WTC11 (cell line): ENCODE measurements at places on chromosomes 1 and 21. TPM values are rescaled to one million over a fixed set of nuclear protein-coding genes. Genes with fewer than 3 reads are reported as not detected.
A peak's percentile ranks its signal among the peaks of the same experiment; 100 is the strongest.

Gene OLIG2
- 0.60 to 0.79 TPM (median 0.71 TPM) in 3 replicates for total RNA-seq

Gene SLAMF6
- 0.18 TPM in 1 of 3 replicates, not detected in the others for total RNA-seq

Gene KRTAP13-2
- not detected in 3 replicates for total RNA-seq

DNA sequence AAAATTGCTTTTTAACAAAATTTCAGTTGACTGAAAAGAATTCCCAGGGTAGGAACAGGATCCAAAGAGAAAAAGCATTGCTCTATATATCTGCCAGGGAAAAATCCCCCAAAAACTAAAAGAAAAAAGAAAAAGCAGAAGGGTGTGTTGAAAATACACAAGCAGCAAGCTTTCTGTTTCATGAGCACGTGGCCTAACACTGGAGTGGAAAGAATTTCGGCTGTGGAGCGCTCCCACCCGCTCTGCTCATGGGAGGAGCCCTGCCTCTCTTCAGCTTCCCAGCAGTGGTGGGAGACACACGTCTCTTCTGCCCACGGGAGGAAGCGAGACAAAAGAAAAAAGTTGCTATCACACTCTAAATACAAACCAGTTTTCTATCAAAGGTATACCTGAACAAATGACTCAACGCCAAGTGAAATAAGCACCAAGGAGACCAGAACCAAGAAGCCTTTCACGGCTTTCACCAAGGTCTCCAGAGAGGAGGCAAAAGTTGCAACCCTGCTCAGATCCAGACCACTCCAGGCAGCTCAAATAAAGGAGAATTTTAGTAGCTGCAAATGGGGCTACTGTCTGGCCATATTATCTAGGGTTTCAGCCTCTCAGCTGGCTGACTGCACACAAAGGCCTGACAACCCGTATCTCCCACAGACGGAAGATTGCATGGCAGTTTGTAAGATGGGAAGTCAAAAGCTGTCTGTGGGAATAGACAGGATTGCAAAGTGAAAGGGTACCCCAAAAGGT is 29.5 kb upstream of the ZNF496 start:
- peaks cover 29% of the 10 kb centered on the region for H3K27me3 ChIP-seq
- DNase-seq: no peak
- no peak overlapping the region for H3K4me3 ChIP-seq
- H3K36me3 ChIP-seq: peaks cover 19% of the 10 kb centered on the region
- H3K4me1 ChIP-seq: peaks cover 30% of the 10 kb centered on the region
- H3K27ac ChIP-seq: no peak overlapping the region

DNA sequence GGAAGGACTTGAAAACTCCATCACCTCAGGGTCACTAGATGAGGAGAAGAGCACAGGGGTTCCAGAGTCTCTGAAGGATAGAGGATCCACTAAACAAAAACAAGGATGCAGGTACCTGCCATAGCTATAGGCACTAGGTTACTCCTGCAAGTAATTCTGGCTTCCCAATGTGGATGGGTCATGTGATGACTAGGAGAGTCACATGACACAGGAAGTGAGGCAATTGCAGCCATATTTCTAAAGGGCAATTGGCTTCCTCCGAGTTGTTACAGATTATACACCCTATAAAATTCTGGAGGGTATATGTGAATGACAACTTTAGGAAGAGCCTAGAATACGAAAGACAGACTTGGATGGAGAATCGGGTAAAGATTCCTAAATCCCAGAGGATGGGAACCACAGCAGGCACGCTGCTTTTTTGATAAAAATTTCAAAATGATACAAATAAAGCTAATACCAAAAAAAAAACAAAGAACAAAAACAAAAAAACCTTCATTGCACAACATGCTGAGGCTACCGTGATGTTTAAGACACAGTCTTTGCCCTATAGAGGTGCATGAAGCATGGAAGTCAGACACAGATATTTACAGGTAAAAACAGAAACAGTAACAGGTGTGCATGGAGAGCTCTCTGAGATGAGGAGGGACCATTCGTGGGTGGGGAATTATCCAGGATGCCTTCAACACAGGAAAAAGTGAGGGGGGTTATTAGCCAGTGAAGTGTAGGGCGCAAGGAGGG is 10.5 kb downstream of the MTX1 start:
- H3K27me3 ChIP-seq: no peaks in the 10 kb centered on the region
- H3K4me3 ChIP-seq: peak overlapping the region; percentile 56
- H3K36me3 ChIP-seq: peaks cover 5% of the 10 kb centered on the region
- peaks cover 12% of the 10 kb centered on the region for H3K4me1 ChIP-seq

DNA sequence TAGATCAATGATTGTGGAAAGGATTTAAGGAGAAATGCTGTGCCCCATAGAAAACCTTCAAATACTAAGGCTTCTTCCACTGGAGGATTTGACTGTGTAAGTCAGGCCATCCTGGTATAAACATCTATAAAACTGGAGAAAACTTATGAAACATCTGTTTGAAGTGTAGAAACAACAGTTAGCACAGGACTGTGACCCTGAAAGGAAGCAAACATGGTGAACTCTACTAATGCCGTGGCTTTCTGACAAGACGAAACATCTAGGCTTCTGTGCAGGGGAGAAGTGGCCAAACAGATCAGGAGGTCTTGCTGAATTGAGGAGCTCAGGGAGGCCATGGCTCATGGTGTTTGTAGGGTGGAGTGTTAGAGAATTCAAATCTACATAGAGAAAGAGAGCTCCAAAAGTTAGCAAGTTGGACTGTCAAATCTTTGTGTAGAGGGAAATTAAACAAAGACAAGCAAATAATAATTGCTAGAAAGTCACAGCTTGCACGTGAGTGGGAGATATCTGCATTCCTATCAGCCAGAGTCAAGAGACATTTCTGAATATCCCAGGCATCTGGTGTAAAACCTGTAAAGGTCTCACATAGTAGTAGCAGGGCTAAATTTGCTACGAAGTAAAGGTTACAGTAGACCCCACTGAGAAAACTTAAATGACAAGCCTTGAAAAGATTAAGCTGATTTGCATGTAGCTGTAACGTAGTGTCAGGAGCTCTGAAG is 566.8 kb upstream of the B3GALT2 start:
- H3K27me3 ChIP-seq: no peaks in the 10 kb centered on the region
- no peak overlapping the region for H3K4me3 ChIP-seq
- H3K4me1 ChIP-seq: peaks cover 14% of the 10 kb centered on the region
- no peak overlapping the region for H3K27ac ChIP-seq
- H3K36me3 ChIP-seq: no peaks in the 10 kb centered on the region

GRCh38 chr1:173354937-173355280 is 122.2 kb upstream of the PRDX6 start:
- H3K36me3 ChIP-seq: peaks cover 41% of the 10 kb centered on the region
- no peak overlapping the region for H3K27ac ChIP-seq
- H3K4me1 ChIP-seq: no peaks in the 10 kb centered on the region
- no peak overlapping the region for H3K4me3 ChIP-seq
- no peak for DNase-seq

GRCh38 chr1:54407404-54408146 is 1.4 kb upstream of the SSBP3 start:
- peak overlapping the region; percentile 88 for H3K4me3 ChIP-seq
- peaks cover 10% of the 10 kb centered on the region for H3K36me3 ChIP-seq
- peaks cover 66% of the 10 kb centered on the region for H3K4me1 ChIP-seq
- peaks cover 6% of the 10 kb centered on the region; the same call in 1 of the 2 replicates for H3K27me3 ChIP-seq
- H3K27ac ChIP-seq: peak overlapping the region; percentile 99
- DNase-seq: peak; percentile 51

- H3K27ac ChIP-seq: no peak overlapping the region; the same call in 1 of the 2 replicates
- H3K4me1 ChIP-seq: peaks cover 14% of the 10 kb centered on the region
- no peak overlapping the region for H3K4me3 ChIP-seq
- no peak for DNase-seq
Measured at GRCh38 chr1:145926686-145927062, 610 bp downstream of the RBM8A start.

DNA sequence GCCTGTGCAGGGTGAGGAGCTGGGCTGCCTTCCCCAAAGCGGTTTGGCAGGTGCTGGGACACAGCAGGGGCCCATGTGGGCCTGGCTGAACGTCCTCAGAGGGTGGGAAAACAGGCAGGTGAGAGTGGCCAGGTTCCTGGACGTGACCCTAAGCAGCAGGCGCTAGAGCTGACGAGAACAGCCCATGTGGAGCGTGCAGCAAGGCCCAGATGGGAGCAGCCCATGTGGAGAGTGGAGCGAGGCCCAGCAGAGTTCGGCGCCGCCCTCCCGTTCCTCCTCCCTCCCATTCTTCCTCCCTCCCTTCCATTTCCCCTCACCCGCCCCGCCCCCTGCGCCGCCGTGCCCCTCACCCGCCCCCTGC is 314.4 kb upstream of the VAMP3 start:
- no peak overlapping the region for H3K27ac ChIP-seq
- peak; percentile 51 for DNase-seq
- no peaks in the 10 kb centered on the region for H3K27me3 ChIP-seq
- no peak overlapping the region for H3K4me3 ChIP-seq
- peaks cover 39% of the 10 kb centered on the region for H3K4me1 ChIP-seq

- H3K4me3 ChIP-seq: peak overlapping the region; percentile 26
- peaks cover 54% of the 10 kb centered on the region for H3K4me1 ChIP-seq
- no peaks in the 10 kb centered on the region; the same call in 1 of the 2 replicates for H3K27me3 ChIP-seq
- DNase-seq: no peak
- peaks cover 12% of the 10 kb centered on the region for H3K36me3 ChIP-seq
- peak overlapping the region; percentile 96 for H3K27ac ChIP-seq
Measured at GRCh38 chr1:202362212-202362611, 13.7 kb downstream of the PPP1R12B start.

DNA sequence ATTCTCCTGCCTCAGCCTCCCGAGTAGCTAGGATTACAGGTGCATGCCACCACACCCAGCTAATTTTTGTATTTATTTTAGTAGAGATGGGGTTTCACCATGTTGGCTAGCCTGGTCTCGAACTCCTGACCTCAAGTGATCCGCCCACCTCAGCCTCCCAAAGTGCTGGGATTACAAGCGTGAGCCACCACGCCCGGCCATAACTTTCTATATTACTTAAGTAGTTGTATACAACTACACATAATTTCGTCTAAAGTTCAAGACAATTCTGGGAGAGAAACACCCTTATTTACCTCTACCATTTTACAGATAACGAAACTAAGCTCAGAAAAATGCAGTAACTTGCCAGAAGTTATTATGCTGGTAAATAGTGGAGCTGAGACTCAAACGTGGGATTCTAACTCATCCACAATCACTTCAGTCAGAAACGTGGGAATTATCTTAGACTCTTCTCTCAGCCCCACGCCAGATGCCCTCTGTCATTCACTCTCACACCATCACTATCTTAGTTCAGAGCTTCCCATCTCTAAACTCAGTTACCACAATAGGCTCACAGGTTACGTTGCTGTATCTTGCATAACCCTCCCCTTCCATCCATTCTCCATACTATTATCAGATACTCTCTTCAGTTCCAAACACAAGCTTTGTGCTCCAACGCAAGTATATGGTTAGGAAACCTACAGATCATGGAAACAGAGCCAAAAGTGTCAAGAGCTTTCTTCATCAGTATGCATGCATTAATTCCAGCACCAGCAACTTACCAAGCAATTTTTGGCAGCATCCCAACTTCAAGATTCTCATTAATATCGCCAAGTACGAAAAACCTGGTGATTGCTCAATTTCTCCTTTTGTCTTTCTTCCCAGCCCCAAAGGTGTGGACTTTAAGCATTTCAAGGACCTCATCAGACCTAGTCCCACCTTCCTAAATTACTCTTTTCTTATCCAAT is 69.3 kb downstream of the RERE start:
- no peak for DNase-seq
- no peak overlapping the region for H3K27ac ChIP-seq
- peaks cover 19% of the 10 kb centered on the region for H3K4me1 ChIP-seq

DNA sequence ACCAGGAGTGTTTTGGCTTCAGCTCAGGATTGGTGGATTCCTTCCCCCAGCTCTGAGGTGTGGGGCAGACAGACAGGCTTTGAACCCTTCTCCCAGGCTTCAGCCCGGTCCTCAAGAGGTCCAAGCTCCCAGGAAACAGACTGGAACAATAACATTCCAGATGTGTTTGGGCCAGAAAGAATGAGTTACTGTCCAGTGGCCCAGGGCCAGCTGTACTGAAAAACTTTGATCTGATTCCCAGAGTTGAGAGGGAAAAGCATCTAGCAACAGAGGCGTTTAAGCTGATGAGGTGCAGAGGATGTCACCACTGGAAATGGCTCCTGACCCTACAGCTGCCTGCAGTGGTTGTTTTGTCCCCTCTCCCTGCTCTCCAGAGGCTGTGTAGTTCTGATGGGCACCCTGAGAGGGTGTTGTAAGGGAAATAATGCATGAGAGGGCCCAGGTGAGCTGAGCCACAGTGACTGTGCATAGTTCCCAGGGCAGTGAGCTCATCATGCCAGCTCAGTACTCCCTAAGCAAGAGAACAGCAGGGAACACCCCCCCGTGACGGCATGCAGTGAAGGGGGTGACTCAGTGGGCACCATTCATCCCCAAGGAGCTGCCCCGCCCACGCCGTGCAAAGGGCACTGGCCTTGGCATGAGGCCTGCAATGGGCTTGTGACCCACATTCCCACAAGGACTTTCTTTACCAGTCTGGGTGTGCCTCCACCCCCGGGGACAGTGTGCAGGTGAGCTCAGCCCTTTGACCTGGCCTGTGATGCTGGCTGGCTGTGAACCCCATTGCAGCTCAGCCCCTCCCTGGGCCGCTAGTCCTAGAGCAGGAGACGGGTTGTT is 13.8 kb upstream of the SFN start:
- H3K27me3 ChIP-seq: no peaks in the 10 kb centered on the region
- no peak for DNase-seq
- H3K36me3 ChIP-seq: peaks cover 47% of the 10 kb centered on the region

DNA sequence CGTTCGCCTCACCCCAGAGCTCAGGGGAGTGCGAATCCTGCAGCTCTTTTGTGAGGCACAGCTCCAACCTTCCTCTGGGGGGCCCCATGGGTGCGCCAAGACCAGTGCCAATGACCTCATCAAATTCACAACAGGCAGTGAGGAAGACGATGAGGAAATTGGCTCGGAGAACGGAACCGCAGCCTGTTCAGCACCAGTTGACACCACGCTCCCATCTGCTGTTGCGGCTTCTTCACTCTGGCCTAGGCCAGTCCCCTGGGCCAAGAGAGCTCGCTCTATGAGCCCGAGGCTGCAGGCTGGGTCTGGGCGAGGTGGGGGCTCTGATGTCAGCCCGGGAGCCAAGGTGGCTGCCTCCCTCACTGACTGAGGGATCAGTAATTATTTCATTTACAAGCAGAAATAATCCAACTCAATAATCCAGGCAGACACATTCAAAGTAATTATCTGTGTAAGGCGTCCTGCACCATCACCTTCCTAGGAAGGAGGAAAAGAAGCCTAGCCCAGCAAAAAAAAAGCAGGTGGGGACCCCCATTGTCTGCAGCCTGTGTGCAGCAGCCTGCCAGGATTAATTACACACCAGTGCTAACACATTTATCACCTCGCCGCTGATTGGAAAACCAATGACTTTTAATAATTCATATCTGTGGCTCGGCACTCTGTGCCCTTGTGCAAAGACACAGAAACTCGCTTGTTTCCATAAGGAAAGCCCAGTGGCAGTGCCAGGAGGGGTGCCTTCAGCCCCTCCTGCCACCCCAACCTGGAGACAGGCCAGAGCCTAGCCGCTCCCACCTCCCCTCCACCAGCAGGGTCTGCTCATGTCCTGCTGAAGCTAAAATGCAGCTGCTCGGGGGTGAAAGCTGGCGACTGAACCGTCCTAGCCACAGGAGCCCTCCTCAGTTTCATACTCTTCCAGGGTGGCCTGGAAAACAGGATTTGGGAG is 1.9 kb downstream of the PLEKHA6 start:
- no peak overlapping the region for H3K27ac ChIP-seq
- peaks cover 30% of the 10 kb centered on the region for H3K4me1 ChIP-seq
- no peak for DNase-seq
- peaks cover 14% of the 10 kb centered on the region for H3K27me3 ChIP-seq
- H3K36me3 ChIP-seq: no peaks in the 10 kb centered on the region
- no peak overlapping the region for H3K4me3 ChIP-seq

GRCh38 chr1:11697188-11697892 is 5.8 kb downstream of the DRAXIN start:
- no peak overlapping the region for H3K4me3 ChIP-seq
- peaks cover 49% of the 10 kb centered on the region for H3K4me1 ChIP-seq
- H3K27me3 ChIP-seq: no peaks in the 10 kb centered on the region
- H3K27ac ChIP-seq: 0 out of 2 replicates have a peak overlapping the region, but pooled peaks have one; percentile 26
- H3K36me3 ChIP-seq: no peaks in the 10 kb centered on the region
